Left lung (tissue), 14 donors: ENCODE measurements at places on chromosomes 5 and 9. TPM values are rescaled to one million over a fixed set of nuclear protein-coding genes. Genes with fewer than 3 reads are reported as not detected.
A peak's percentile ranks its signal among the peaks of the same experiment; 100 is the strongest.

DNA sequence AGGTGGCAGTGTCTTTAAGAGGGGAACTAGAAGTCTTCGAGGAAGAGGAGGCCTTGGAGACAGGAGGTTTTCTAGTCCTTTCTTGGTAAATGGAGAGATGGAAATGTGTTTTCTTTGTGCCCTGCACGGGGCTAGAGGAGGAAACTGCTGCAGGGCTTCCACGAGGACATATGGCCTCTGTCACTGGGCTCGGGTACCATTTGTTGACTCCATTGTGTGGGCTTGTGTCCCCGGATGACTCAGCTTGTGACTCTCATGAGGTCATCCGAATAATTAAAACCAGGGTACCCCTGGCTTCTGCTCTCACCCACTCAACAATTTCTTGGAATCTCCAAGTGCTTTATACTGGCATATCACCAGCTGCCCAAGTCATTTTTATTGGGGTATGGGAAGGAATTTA, 261.7 kb downstream of the KIF4B start:
- no peak for DNase-seq

TSLP gene
- polyA plus RNA-seq: 0.90 TPM

DNA sequence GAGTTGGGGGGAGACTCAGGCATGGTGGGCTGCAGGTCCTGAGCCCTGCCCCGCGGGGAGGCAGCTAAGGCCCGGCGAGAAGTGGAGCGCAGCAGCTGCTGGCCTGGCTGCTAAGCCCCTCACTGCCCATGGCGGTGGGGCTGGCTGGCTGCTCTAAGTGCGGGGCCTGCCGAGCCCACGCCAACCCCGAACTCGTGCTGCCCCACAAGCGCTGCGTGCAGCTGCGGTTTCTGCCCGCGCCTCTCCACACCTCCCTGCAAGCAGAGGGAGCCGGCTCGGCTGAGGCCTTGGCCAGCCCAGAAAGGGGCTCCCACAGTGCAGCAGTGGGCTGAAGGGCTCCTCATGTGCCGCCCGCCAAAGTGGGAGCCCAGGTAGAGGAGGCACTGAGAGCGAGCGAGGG, 1355.1 kb upstream of the WWC1 start:
- DNase-seq: no peak

SUSD3 gene
- 5.9 TPM for polyA plus RNA-seq

- no peak for DNase-seq
These were observed 7.1 kb upstream of the KLF9 start for GRCh38 chr9:70421272-70422180.

DNA sequence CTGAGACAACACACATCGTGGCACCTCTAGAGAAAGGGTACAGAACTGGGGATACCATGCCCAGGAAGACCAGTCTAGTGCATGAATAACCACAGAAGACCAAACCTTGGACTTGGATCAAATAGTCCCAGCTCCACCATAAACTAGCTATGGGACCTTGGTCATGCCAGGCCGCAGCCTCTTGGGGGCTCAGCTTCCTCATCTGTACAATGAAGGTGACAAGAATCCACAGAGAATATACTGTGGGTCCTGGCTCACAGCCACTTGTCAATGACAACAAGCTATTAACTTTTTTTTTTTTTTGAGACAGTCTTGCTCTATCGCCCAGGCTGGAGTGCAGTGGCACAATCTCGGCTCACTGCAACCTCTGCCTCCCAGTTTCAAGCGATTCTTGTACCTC, 3.9 kb downstream of the KYAT1 start:
- no peak for DNase-seq

DNA sequence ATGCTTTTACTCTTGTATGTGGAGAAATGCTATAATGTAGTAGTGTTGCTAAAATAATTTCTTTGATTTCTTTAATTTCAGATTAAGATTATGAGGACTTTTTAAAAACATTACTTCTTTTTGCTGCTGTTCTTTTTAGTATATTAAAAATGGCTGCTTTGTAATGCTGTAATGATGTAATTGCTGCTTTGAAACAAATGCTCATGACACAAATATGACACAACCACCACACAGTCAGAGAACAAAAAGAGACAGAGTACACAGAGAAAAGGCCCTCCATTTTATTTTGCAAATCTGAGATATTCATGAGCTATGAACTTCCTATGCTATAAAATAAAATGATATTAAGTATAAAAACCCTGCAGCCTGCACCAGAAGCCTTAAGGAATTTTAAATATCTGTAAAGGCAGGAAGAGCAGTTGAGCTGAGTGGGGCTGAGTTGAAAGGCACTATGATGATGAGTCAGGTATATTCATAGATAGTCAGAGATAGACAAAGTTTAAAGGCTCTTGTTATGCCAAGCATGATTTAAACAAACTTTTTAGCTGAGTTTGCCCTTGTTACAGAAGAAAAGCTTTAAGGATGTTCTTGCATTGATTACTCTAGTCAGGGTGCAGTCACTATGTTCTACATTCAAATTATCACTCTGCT, 5.1 kb upstream of the POU5F2 start:
- no peak for DNase-seq

DNA sequence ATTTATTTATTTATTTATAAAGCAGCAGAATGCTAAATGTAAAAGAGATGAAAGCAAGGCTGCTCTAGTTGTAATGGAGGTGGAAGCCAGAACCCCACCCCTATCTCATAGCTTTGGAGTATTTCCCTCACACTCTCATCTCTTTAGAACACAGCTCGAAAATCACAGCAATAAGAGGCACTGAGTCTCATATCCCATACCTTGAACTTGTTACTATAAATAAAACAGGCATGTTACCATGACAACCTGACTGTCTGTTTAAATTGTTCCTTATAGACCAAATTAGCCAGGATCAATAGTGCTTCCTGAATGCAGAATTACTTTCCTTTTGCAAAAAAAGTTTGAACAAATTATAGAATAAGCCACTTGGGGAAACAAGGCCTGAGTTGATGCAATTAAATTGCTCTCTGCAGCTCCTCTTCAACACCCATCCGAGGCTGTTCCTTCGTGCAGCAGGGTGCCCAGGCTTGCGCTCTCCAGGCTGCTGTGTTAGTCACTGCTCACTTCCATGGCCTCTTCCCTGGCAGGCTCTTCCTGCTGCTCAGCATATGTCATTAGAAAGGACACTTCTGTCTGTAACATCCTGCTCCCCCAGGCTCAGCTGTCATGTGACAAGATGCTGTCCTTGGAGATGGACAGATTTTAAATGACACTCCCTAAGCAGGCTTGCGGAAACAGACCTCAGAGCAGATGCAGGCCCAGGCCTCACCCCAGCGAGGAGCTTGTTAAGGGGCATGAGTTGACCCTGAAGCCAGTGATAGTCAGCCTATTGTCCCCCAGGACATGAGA, 120.2 kb downstream of the CARTPT start:
- DNase-seq: no peak

DNA sequence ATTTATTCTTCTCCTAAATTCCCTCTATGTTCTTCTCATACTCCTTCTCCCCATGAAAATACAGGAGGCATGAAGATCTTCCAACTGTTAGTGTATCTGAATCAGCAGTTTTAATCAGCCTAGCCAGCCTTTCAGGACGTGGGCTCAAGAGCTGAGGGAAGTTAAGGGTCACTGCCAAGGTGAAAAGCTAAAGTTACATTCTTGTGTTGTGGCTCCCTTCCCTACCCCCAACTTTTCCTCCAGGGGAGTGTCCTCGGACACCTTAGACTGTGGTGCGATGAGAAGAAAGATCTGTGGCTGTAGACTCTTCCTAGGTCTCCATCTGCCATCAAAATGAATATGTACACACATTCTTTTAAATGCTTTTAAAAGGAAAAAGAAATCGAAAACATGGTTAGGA, 4.2 kb downstream of the DMRT3 start:
- DNase-seq: no peak

- no peak for DNase-seq
These were observed 18.7 kb upstream of the HMHB1 start for GRCh38 chr5:143793249-143793648.

CDKN2B gene
- polyA plus RNA-seq: 0.07 TPM

DNA sequence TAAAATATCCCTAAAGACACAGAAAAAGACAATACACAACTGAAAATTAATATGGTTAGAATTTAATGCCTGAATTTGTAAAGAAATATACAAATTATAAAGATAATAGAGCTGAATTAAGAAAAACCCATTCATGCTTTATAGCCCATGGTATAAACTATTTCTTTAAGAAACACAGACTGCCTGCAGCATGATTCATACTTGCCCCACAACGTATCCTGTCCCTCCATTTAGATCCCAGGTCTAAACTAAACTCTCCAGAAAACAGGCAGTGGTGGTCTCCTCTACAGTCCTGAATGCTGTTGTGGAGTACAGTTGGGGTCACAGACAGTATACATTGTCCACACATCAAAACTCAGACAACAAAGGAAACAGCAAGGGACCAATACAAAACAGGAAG, 24.8 kb downstream of the IL6ST start:
- DNase-seq: no peak

ARRDC3 gene
- 138 TPM for polyA plus RNA-seq

GRCh38 chr5:116411101-116411571, 163.5 kb downstream of the SEMA6A start:
- DNase-seq: peak; percentile 57

PCDHB11 gene
- 3.6 TPM for polyA plus RNA-seq

DNA sequence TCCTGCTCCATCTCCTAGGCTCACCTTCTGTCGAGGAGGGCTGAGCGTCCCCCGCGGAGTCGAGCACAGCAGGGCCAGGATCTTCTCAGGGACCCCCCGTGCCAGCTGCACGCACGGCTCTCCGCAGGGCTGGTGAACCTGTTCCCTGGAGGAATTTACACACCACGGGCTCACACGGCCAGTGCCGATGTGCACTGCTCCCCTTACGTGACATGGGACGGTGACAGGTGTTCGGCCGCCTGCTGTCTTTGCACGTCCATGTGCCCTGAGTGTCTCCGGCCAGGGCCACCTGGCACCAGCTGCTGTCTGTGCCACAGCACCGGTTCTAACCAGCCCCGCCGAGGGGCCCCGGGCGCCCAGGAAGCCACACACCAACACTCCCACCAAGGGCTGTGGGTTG, 8.7 kb upstream of the AGPAT2 start:
- no peak for DNase-seq

SPINK13 gene
- polyA plus RNA-seq: 1.4 TPM

GABRA6 gene
- not detected for polyA plus RNA-seq

DNA sequence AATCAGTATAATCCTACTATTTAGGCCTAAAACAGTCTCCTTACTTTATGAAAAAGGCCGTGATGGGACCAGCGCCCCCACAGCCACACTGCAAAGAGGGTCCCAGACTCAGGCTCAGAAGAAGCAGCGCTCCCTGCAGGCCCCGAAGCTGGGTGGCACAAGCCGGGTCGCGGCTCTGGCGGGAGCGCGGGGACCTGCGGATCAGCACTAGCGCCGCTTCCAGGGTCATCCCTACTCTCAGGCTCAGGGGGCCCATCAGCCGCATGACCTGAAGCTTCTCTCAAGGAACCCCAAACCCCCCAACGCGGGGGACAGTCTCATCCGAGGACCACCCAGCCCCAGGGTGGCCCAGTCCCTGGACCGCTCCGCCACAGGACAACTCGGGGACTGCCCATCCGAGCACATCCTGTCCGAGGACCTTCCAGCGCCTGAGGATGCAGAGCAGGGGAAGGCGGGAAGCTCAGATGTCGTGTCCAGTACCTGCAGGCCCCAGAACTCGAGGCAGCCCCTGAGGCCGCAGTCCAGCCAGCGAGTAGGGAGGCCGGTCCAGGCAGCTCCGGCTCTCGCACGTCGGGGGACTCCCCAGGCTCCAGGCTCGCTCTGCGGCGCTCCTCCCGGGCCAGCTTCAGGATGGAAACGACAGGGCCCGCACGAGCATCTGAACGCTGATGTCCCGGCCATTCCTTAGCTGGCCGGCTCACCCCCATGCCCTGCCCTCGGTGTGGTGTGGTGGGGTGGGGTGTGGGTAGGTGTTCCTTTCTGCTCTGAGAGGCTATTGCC, 32.4 kb upstream of the CDK20 start:
- DNase-seq: no peak

ZDHHC11 gene
- 22.4 TPM for polyA plus RNA-seq

GRCh38 chr5:104540448-104540847, 977.9 kb upstream of the NUDT12 start:
- no peak for DNase-seq

DNA sequence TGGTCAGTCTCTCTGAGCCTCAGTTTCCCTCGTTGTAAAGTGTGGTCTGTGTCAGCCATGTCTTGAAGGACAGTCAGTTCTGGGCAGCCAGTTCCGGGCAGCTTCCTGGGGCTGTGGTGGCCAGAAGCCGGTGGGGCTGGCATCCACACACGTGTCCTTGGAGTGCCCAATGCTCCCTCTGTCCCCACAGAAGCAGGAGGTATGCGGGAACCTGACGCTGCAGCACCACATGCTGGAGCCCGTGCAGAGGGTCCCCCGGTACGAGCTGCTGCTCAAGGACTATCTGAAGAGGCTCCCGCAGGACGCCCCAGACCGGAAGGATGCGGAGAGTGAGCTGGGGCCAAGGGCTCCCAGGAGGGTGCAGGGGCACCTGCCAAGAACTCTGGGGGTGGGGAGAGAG, 48.4 kb upstream of the SUSD3 start:
- no peak for DNase-seq

DNA sequence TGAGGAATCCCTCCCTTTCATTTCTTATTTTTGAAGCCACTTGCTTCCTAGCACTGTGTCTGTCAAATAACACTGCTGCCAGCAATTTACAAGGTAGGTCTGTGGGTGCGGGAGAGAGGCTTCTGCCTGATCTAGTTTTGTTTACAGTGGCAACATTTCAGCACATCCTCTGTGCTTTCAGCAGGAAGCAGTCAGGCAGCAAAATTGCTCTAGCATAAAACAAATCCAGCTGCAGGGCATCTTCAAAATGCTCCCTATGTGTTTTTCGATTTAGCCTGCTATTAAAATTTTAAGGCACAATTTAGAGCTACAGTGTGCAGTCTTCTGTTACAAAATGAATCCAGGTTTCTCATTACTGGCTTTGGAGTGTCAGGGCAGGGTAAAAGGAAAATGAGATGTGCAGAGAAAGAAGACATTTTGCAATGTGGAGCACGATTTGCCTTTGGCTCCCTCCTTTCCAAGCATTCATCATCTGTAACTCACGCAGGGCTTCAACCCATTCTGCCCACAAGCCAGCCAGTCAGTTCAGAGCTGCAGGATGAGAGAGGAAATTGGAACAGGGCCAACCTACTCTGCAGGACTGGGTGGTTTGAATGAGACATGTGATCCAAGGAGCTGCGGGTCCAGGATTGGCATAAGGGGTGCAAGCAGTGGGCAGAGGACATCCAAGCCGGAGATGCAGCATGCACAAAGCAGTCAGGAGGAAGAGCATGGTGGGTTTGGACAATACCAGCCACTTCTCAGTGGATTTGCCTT, 143.4 kb upstream of the APC start:
- no peak for DNase-seq

GRCh38 chr5:38728029-38728428, 117.8 kb upstream of the OSMR start:
- DNase-seq: no peak

COQ4 gene
- 70.3 TPM for polyA plus RNA-seq

GRCh38 chr5:175813943-175814630, 57.3 kb upstream of the CPLX2 start:
- no peak for DNase-seq
